ENCODE measurements at places on chromosomes 3 and 15.

- no peak for DNase-seq
Observed at GRCh38 chr15:52584414-52584813, 15.6 kb upstream of the ARPP19 start.

DNA sequence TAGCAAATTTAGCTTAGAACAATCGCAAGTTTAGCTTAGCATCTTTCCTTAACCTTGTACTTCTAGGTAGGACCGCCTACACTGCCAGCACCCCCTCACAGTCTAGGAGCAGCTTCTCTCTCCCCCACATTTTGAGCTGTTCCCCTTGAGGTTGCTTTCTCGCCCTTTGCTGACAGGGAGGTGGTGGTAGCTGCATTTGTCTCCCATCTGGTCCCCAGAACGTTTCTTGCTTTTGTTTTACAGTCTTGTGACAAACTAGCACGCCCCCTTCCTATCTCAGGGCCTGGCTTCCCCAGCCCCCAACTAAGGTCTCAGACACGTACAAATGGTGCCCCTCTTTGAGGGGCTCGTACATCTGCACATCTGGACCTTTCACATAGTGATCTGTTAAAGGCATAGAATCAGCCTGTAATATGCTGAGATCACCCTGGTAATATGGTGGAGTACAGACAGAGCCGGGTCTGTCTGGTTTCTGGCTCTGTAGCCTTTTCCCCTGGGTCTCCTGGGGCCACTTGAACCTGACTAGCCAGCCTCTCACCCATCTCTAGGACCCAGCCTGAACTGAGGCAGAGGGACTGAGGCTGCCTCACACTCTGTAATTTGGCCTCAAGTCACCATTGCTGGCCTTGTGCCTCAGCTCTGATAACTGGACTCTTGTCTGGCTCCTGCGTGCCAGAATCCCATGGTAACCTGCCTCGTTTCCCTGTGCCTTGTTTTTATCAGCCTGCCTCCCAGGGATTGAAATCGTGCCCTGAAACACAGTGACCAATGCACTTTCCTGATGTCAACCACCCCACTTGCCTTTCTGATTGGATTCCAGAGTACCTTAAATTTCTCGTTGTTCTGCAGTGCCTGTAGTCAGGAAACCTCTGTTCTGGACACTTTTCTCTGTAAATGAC, 27.7 kb downstream of the CRTC3 start:
- peak; percentile 64 for DNase-seq

- DNase-seq, result no peak
Observed at GRCh38 chr3:11919390-11919789, 72.7 kb upstream of the TAMM41 start.

- DNase-seq, result no peak
Observed at GRCh38 chr15:27645672-27646071, 453.4 kb downstream of the OCA2 start.
